ENCODE measurements at places on chromosomes 12 and 14. TPM values are rescaled to one million over a fixed set of nuclear protein-coding genes. Genes with fewer than 3 reads are reported as not detected.

The CCDC59 gene
- 44.5 TPM for total RNA-seq

DNA sequence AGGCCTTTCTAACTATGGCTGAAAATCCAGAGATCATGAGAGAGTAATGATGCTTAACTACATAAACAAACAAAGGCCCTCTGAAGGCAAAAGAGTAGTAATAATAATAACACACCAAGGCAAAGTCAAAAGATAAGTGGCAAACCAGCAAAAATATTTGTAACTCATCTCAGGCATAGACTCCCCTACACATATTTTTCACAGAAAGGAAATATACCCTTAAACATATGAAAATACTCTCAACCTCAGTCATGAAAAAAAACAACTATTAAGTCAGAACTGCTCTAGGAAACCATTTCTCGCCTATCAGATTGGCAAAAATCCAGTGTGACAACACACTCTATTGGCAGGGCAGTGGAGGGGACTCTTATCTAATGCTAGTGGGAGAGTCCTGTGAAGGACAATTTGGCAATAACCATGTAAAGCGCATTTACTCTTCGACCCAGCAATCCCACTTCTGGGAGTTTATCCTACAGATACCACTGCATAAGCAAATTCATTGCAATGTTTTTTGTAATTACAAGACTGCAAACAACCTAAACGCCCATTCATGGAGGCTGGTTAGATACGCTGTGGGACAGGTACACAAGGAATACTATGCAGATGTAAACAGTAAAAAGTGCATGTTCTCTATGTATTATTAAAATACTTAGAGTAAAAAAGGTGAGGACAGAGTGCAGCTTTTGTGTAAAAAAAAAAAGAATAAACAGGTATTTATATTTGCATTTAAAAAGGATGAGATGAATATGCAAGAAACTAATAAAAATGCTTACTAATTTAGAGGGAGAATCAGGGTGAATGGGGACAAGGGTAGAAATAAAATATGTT lies 26.0 kb upstream of the IL22 start:
- no peak for DNase-seq
- no peaks in the 10 kb centered on the region for H3K4me1 ChIP-seq
- no peaks in the 10 kb centered on the region for H3K36me3 ChIP-seq

DNA sequence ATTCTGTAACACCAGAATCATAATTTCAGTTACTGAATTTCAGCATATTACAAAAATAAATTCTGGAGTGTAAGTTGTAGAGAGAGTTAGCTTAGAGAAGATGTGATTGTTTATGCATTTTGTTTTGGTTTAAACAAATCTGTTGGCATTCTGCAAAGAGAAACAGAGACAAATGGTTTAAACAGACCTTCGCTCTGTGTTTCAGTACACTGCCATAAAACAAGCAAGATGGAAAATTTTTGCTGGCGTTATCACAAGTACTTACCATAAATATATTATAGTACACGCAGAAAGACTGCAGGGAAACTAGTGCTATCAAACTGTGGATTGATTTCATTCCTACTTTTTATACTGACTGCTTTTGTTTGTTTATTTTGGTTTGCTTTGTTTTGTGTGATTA lies 850.3 kb upstream of the FOXG1 start:
- H3K27ac ChIP-seq, result no peak overlapping the region
- no peaks in the 10 kb centered on the region for H3K4me1 ChIP-seq
- H3K4me3 ChIP-seq, result no peak overlapping the region
- no peak for DNase-seq

DNA sequence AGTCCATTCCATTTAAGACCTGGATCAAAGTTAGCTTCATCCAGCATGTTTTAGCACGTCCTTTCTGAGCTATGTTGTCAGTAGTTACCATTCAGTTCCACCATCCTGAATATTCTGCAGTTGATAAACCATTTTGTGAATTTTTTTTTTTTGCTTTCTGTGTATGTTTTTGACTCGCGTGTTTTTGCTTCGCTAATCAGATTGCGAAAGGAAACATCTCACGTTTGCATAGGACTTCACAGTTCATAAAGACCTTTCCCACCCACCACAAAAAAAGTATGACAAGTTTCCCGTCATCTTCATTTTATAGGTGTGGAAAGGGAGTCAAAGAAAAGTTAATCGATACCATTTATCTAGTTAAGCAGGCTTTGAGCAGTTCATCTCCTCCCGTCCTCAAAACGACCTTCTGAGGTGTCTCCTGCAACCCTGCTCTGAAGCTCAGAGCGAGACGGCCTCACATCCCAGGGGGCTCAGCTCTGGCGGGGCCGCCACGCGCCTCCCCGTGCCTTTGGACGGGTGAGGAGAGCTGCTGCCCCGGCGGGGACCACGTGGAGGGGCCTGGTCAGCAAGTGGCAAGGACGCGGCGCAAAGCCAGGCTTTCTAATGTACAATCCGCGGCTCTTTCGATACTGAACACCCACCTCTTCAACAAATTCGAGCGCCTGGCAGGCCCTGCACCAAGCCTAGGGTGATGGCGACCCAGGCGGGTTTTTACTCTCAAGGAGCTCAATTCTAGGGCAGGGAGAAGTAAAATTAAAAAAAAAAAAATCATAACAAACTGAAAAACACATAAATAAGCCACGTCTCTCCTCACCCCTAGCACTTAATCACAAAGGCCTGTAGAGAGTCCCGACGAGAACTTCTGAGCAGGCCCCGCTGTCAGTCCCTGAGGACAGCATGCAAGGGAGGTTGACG lies 988 bp upstream of the TMEM263 start:
- no peaks in the 10 kb centered on the region for H3K27me3 ChIP-seq
- H3K4me3 ChIP-seq, result peak overlapping the region; percentile 72
- no peaks in the 10 kb centered on the region for H3K36me3 ChIP-seq
- no peak for DNase-seq
- peak overlapping the region; percentile 86 for H3K27ac ChIP-seq

DNA sequence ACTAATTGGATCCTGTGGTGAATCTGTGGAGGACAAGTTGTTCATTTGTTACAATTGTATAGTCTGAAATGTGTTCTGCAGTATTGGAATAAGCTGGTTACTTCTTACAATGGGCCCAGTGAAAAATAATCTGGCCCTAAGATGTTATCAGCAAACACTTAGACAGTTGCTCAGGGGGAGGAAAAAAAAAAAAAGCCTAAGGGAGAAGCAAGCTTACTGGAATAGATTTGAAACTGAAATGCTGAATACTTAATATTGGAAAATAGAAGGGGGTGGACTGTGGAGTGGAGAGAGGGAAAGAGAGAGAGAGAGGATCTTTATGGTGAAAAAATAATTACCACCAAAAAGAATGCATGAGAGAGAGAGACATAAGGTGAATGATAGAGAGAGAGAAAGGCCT lies 4.0 kb downstream of the FOXG1 start:
- H3K4me1 ChIP-seq, result no peaks in the 10 kb centered on the region
- DNase-seq, result no peak
- H3K27me3 ChIP-seq, result peaks cover 11% of the 10 kb centered on the region
- no peak overlapping the region for H3K27ac ChIP-seq
- H3K36me3 ChIP-seq, result no peaks in the 10 kb centered on the region
- no peak overlapping the region for H3K4me3 ChIP-seq

GRCh38 chr14:67665868-67666267 lies 8.6 kb downstream of the VTI1B start:
- no peak overlapping the region for H3K4me3 ChIP-seq
- no peak overlapping the region for H3K27ac ChIP-seq
- H3K36me3 ChIP-seq, result no peaks in the 10 kb centered on the region
- DNase-seq, result no peak
- H3K27me3 ChIP-seq, result no peaks in the 10 kb centered on the region

GRCh38 chr14:58599707-58600106 lies 38.1 kb upstream of the DACT1 start:
- H3K36me3 ChIP-seq, result no peaks in the 10 kb centered on the region
- no peak for DNase-seq
- no peak overlapping the region for H3K4me3 ChIP-seq
- H3K4me1 ChIP-seq, result peaks cover 31% of the 10 kb centered on the region
- no peak overlapping the region for H3K27ac ChIP-seq

DNA sequence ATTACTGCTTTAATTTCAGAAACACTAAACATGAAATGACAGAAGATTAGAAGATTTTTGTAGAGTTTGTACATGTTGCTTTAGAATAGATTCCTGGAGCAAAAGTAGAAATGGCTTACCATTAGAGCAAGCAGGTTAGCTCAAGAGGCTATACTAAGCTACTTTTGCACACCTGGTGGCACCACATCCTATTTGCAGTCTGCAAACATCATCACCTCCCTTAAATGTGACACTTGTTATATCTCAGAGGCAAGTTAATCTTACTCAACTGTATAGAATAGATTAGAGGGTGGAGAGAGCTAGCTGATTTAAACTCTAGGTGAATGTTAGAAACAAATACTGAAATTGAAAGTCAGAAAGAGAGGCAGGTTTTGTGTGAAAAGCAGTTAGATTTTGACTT lies 30.7 kb upstream of the OR4E1 start:
- DNase-seq, result no peak
- H3K4me1 ChIP-seq, result no peaks in the 10 kb centered on the region
- H3K4me3 ChIP-seq, result no peak overlapping the region
- H3K36me3 ChIP-seq, result no peaks in the 10 kb centered on the region
- H3K27ac ChIP-seq, result no peak overlapping the region

DNA sequence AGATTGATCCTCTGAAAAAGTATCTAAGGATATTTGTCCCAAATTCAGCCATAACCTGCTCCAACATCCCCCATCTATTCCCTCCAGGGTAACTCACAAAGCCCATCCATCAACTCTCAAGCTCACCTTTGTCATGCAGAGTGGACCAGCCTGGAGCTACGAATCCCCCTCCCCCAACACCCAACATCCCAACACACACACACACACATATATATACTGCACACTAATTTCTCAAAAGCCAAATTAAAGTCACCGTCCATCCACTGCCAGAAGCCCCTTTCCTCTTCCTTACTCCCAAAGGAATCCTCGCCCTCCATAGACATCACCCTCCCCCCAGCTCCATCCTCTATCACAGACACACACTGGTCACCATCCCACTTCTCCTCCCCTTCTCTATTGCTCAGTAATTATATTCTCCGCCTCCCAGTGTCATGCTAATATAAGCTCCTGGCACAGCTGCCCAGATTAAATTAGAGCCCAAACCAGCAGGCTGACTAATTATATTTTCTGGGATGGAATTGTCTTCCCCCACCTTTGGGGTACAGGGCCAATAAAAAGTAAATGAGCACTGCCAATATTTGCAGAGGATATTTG lies 13.5 kb upstream of the TESPA1 start:
- H3K36me3 ChIP-seq, result peaks cover 5% of the 10 kb centered on the region
- no peak overlapping the region for H3K27ac ChIP-seq
- no peak overlapping the region for H3K4me3 ChIP-seq
- no peak for DNase-seq
- peaks cover 7% of the 10 kb centered on the region for H3K4me1 ChIP-seq

All from T-cell (primary cell).